Activated naive CD4-positive, alpha-beta T cell treated with Interleukin-2 at 50 U/mL for 16 hours (primary cell): ENCODE measurements at places on chromosomes 5 and 9.

- no peak for DNase-seq
These were observed at the start of gene EDIL3 for GRCh38 chr5:84384604-84385575. Gene EDIL3, minus strand, starts transcription at chr5:84384880. Its CDS starts 506 bp downstream, at chr5:84384374.

DNA sequence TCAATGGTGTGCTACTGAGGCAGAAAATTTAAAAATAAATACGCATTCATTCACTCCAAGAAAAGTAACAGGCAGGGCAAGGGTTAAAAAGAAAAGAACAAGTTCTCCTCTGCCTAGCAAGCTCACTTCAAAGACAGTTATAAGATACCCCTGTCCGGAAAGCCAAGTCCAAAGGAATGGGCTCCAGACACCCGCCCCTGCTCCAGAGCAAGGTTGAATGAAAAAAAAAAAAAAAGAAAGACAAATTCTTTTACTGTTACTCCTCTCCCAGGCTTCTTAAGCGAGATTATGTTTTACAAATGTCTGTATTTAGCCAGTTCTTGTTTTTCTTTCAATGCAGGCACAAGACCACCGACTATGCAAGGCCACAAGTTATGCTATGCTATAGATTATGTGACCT lies 9.1 kb upstream of the ANXA2R start:
- DNase-seq: no peak

DNA sequence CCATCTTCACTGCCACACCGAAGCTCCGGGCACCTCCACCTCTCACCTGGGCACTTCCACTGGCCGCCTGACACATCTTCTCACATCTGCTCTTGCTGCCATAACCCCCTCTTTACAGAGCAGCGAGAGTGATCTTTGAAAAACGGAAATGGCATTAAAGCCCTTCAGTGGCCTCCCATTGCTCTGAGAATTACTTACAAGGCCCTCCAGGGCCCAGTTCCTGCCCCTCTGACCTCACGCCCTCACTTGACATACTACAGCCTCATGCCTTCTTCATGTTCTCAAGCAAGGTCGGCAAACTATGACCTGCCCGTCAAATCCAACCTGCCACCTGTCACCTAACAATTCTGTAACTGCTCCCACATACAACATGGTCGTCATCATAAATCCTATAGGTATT lies 187.3 kb downstream of the NR3C1 start:
- no peak for DNase-seq

GRCh38 chr5:172941067-172941516 lies 18.1 kb upstream of the RPL26L1 start:
- no peak for DNase-seq

DNA sequence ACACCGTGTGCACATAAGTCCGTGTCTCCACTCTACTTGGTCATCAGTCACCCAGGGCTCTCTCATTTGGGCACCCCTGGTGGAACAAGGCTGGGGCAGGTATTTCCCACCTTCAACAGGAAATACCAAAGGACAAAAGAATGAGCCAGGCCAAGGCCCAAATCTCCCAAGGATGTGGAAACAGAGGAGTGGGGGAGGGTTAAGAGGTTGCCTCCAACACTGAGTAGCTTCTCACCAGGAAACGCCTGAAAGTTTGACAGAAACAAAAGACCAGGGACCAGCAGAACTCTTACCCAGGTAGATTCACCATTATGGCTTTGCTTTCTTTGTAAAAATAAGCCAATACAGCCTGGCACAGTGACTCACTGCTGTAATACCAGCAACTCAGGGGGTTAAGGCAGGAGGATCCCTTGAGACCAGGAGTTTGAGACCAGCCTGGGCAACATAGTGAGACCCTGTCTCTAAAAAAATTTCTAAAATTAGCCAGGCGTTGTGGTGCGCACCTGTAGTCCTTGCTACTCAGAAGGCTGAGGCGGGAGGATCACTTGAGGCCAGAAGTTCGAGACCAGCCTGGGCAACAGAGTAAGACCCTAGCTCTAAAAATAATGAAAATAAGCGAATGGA lies 12.7 kb downstream of the SLC1A3 start:
- DNase-seq: no peak
